ENCODE measurements at places on chromosomes 2 and 18. TPM values are rescaled to one million over a fixed set of nuclear protein-coding genes. Genes with fewer than 3 reads are reported as not detected.
A peak's percentile ranks its signal among the peaks of the same experiment; 100 is the strongest.

GRCh38 chr2:168355121-168355520, 101.0 kb upstream of the CERS6 start:
- DNase-seq: no peak

GRCh38 chr2:116511426-116511825, 1303.1 kb upstream of the DDX18 start:
- no peak for DNase-seq

DNA sequence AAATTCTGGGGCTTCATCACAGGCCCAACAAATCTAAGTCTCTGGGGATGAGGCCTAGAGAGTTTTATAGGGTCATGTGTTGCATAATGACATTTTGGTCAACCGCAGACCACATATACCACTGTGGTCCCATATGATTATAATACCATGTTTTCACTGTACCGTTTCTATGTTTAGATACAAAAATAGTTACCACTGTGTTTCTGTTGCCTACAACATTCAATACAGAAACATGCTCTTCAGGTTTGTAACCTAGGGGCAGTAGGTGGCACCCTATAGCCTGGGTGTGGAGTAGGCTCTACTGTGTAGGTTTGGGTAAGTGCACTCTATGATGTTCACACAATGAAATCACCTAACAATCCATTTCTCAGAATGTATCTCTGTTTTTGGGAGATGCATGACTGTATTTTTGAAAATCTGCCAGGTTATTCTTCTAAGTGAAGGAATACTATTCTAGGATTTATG, 485.2 kb downstream of the PTPRM start:
- DNase-seq: no peak

- no peak for DNase-seq
These were observed 22.8 kb upstream of the IL37 start for GRCh38 chr2:112887964-112888749.

DNA sequence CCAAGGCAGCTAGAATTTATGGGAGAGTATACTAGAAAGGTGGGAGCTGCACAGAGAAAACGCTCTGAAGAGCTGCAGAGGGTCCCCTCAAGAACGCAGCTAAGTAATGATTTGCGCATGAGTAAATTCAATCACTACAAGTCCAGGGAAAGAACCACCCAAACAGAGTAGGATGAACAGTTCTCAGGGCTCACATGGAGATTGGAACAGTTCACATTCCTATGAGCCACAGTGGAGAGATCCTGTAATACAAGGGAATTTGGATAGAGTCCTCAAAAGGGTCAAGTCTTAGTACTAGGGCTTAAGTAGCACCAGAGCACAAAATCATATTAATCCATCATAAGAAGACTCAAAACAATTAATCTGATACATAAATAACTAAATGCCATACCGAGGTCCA, 12.7 kb downstream of the OLA1 start:
- no peak for DNase-seq

- DNase-seq: peak; percentile 27
These were observed 37.9 kb downstream of the INHBB start for GRCh38 chr2:120383631-120384340.

The UCN gene
- total RNA-seq: 1.2 TPM

The SIX3 gene
- not detected for total RNA-seq

The KCNG2 gene
- 0.23 TPM for total RNA-seq

The CMPK2 gene
- 5.3 TPM for total RNA-seq

Data from aorta (tissue), 5 donors.